ENCODE measurements at places on chromosomes 6 and 20. TPM values are rescaled to one million over a fixed set of nuclear protein-coding genes. Genes with fewer than 3 reads are reported as not detected.
A peak's percentile ranks its signal among the peaks of the same experiment; 100 is the strongest.

Gene POU3F2
- total RNA-seq = not detected

Gene SUPT3H
- 8.6 TPM for total RNA-seq

Gene LIME1
- 1.6 TPM for total RNA-seq

DNA sequence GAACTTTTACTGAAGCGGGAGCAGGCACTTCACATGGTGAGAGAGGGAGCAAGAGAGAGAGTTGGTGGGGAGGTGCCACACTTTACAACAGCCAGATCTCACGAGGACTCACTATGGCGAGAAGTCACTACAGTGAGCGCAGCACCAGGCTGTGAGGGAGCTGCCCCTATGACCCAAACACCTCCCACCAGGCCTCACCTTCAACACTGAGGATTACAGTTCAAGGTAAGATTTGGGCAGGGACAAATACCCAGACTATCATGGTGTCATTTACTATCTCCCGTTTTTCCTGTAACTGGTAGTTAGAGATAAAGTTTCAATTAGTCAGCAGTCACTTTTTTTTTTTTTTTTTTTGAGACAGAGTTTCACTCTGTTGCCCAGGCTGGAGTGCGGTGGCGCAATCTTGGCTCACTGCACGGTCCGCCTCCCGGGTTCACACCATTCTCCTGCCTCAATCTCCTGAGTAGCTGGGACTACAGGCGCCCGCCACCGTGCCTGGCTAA is 7.8 kb downstream of the RBCK1 start:
- DNase-seq = no peak

- DNase-seq = no peak
Observed at GRCh38 chr6:170062209-170062914, 228.5 kb downstream of the DLL1 start.

- no peak for DNase-seq
Observed at GRCh38 chr20:1121429-1121828, 3.0 kb downstream of the PSMF1 start.

GRCh38 chr6:8157839-8158238 is 55.5 kb upstream of the EEF1E1 start:
- no peak for DNase-seq

DNA sequence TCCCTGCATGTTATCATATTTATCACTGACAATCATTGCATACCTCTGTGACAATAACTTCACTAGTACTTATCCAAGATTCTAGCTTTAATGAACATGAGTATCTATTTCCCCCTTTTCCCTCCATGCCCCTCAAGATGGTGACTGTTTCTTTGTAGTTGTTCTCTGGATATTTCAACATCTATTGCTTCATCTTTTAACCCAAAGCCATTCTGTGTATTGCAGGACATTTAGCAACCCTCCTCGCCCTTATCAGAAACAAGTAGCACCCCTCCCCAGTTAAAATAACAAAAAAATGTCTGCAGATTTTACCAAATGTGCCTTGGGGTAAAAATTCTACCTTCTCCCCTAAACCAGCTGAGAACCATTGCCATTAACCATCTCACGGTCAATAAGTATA is 979.8 kb upstream of the MANEA start:
- no peak for DNase-seq

- no peak for DNase-seq
Observed at GRCh38 chr20:16158976-16159286, 414.3 kb downstream of the KIF16B start.

GRCh38 chr20:62489186-62489931 is 13.6 kb upstream of the GATA5 start:
- DNase-seq = no peak

DNA sequence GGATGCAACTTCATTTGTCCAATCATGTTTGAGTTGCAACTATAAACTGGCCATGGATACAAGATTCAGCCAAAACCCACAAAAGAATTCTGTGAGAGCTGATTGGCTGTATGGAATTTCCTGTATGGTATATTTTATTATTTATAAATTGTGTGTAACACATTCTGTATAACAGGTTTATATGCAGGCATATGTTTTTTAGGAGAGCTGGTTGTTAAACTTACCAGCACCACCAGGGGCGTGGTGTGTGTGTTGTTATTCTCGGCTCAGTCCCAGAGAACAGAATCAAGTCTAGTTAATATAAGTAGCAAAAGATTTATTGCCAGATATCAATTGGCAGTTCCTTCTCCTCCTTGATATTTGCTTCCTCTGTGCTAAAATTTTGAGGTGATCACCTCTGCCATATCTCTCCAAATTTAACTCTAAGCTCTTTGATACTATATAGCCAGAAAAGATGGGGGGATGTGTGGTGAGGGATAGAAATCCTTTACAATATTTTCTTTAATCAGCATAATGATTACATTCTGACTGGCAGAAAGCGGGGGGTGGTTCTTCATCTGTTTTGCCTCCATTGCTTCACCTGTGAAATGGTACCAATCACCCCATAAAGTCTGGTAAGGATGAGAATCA is 22.9 kb downstream of the CNBD2 start:
- no peak for DNase-seq

DNA sequence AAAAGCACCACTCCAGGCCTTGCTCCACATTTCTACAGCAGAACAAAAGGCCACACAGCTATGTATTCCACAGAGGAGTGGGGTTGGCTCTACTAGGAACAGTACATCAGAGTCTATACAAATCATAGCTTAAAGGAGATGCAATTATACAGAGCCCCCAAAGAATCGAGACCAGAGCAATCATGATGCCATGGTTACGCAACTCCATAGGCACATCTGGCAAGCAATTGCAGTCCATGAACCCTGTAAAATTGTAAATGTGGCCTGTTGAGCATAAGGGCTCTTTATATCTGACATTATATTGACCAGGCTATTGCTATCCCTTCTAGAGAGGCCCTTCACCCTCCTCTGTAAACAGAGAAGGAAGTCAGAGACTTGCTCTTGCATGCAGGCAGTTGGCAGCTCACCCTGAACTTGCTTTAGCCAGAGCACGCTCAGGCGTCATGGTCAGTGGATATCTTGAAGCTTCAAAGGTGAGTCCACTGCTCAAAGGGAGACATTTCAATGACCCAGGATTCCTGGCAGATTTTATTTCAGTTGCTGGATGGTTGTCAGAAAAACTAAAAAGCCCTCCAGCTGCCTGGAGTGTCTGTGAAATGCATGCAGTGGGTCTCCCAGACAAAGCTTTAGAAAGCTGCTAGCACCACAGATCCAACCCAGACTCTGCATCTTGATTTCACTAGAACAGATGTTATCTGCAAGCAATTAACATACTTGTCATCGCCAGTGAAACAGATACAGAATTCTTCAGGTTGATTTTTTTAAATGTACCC is 357.2 kb downstream of the CENPW start:
- no peak for DNase-seq

DNA sequence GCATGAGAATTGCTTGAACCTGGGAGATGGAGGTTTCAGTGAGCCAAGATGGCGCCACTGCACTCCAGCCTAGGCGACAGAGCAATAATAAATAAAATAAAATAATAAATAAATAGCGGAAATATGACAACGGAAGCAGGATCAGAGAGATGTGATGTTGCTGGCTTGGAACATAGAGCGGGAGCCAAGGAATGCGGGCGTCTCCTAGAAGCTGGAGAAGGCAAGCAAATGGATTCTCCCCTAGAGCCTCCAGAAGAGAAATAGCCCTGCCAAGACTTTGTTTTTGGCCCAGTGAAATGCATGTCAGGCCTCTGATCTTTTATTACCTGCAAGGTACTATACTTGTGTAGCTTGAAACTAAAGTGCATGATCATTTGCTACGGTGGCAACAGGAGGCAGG is 12.4 kb downstream of the KIAA1755 start:
- DNase-seq = no peak

- DNase-seq = no peak
Observed at GRCh38 chr6:68633281-68633971, 1.7 kb upstream of the ADGRB3 start.

DNA sequence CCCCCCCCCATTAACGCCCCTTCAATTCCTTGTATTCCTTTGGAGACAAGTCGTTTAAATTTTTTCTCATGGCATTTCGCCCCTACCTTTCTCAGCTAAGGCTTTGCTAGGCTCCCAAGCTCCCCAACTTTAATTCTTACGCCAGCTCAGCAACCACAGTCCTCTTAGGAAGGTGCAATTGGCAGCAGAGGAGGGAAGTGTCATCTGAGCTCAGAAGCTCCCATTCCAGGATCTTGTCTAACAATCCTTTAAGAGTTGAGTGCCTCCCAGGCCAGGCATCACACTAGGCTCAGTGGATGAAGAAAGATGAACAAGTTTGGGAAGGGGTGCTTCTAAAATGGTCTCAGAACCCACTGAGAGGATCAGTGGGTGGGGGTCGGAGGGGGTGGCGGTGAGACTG is 131.2 kb upstream of the AKAP12 start:
- no peak for DNase-seq

GRCh38 chr6:109073344-109074132 is 21.1 kb downstream of the SESN1 start:
- peak; percentile 29 for DNase-seq

All from pulmonary artery endothelial cell (primary cell).